ENCODE measurements at places on chromosomes 13 and 19.
A peak's percentile ranks its signal among the peaks of the same experiment; 100 is the strongest.

DNA sequence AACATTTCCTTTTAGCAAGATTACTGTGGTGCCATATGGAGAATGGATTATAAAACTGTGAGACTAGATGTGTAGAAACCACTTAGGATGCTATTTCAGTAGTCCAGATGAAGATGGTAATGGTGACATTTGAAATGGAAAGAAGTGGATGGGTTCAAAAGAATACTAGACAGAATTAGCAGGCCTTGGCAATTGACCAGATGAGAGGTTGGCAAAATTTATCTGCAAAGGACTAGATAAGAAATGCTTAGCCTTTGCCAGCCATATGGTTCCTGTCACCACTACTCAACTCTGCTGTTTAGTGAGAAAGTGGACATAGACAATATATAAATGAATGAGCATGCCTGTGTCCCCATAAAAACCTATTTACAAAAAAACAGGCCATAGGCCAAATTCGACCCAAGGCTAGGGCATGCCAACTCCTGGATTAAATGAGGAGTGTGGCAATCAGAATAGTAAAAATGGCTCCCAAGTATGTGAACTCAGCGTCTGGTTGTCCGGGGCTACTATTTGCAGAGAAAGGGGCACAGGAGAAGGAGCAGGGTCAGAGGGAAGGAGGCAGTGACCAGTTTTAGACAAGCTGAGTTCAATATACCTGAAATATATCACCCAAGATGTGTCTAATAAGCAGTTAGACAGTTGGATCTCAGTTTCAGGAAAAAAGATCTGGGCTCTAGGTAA is 98.4 kb downstream of the ENOX1 start:
- DNase-seq = no peak

GRCh38 chr13:66994517-66995202 is 235.5 kb downstream of the PCDH9 start:
- no peak for DNase-seq

- no peak for DNase-seq
Measured at GRCh38 chr13:49840675-49841074, 48.2 kb upstream of the KPNA3 start.

GRCh38 chr13:101394605-101395004 is 21.7 kb downstream of the NALCN start:
- DNase-seq = no peak

DNA sequence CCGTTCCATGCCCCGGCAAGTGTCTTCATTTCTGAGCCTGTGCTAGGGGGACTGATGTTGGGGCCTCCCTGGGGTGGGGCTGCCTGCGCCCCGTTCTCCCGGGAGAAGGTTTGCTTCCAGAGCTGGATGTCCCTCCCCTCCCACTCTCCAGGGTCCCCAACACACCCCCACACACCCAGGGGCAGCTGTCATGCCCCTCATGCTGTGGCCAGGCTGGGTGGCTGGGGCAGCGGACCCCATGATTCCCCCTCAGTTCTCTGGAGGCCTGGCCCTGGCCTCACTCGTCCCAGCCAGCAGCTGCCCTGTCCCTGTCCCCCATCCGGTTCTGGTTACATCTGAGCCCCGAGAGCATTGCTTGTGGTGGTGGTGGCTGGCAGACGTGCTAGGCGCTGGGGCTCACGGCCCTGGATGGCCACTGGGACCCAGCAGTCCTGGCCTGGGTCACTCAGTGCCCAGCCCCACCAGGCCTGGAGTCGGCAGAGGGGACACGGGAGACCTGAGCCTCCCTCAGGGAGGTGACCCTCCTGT is 184.8 kb downstream of the KDM4B start:
- DNase-seq = no peak

GRCh38 chr19:36128392-36128736 is 11.5 kb upstream of the CAPNS1 start:
- DNase-seq = no peak

GRCh38 chr13:67408798-67409197 is 178.7 kb upstream of the PCDH9 start:
- DNase-seq = no peak

DNA sequence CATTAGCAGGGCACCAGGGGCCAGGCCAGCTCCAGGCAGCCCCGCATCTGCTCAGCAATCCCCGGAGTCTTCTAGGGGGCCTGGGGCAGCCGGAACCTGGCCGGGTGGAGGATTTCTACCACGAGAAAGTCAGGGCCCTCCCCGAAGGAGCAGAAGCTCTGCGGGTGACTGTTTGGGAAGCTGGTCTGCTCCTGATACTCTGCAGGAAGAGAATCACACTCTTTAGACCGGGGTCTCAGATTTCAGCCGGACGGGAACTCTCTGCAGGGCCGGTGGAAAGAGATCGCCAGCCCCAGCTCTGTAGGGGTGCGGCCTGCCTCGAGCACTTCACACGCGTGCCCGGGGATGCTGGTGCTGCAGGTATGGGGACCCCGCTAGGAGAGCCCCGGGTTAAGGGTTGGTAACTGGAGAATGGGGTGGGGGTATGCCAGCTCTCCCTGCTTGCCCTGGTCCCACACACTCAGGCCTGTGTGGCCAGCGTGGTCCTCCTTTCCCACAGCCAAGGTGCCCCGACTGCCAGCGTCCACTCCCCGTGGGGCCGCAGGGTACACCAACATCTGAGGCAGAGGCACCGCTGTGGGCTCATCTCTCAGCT is 20.1 kb downstream of the RASA3 start:
- DNase-seq = no peak

- DNase-seq = no peak
Measured at GRCh38 chr19:42042455-42043170, 27.4 kb downstream of the GRIK5 start.

- DNase-seq = no peak
Measured at GRCh38 chr13:23626700-23627099, 56.5 kb downstream of the TNFRSF19 start.

DNA sequence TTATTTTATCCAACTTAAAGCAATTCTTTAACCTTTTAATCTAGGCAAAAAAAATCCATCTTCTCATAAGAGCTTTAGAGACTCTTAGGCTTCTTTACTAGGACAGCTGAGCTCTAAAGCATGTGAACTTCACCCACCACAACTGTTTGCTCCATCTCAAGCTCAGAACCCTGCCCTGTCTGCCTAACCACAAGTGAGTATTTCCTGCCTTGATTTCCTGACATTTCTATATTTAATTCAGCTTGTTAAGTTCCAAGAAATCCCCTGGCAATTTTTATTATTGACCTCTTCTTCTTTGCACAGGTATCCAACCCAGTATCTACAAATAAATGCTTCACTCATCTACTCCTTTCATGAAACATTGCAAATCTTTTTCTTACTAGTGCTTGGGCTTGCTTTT is 21.1 kb upstream of the CEACAM21 start:
- DNase-seq = no peak

GRCh38 chr19:48390188-48391099 is 907 bp downstream of the KDELR1 start:
- DNase-seq = peak; percentile 78

- no peak for DNase-seq
Measured at GRCh38 chr19:50570997-50571396, 2.8 kb upstream of the LRRC4B start.

DNA sequence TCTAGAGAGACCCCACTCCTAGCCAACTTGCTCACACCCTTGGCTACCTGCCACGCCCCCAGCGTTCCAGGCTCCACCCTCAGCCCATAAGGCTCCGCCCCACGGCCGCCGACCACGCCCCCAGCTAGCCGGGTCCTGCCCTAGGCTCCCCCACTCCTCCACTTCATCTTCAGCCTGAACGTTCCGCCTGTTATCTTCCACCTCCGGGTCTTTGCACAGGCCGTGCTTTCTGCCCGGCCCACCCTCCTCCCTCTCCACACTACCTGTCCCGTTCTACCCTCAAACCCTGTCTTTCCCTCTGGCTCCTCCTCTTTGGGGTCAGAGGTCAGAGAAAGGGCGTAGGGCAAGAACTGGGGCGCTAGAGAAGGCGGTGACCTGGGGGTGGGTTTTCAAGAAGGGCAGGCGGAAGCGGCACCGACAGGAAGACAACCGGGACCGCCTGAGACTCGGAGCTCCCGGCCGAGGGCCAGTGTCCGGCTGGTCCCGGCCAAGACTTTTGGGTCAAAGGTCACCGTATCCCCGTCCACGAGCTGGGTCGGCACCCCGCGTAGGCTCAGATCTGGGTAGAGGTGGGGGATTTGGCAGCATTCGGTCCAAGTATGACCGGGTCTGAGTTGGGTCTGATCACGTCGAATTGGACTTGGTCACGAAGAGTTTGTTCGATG is 2.2 kb downstream of the PDE4C start:
- peak; percentile 89 for DNase-seq

DNA sequence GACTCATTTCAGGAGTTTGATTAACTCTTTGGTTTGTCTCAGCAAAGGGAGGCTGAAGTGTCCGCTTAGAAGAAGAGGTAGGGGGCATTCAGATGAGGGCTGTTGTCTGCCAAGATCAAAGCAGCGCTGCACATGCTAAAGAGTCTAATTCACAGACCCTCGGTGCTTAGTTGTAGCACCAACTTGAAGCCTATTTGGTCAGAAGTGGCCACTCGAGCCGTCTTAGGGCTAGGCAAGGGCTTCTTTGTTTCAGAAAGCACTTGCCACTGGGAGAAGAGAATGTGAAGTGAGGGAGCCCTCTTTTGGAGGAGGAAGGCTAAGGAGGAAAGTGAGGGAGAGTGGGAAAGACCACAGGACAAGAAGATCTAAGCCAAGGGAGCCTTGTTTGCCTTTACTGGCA is 313.4 kb upstream of the TMTC4 start:
- DNase-seq = no peak

GRCh38 chr13:109569958-109570711 is 216.2 kb downstream of the IRS2 start:
- no peak for DNase-seq

DNA sequence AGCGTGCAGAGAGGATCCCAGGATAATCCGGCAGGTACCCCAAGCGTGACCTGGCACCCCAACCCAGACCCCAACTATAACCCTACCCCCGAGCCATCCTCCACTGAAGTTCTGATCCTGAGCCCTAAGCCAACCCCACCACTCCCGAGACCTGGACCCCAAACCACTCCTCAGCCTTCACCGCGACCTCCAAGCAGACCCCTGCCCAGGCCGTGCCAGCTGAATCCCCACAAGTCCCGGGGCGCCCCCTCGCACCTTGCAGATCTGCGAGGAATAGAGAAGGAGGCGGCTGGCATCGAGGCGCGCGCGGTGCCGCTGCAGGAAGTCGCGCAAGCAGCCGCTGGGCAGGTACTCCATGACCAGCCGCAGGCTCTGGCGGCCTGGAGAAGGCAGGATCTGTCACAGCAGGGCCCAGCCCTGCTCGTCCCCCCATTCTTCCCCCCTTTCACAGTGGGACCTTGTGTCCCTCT is 10.1 kb upstream of the INSL3 start:
- no peak for DNase-seq

DNA sequence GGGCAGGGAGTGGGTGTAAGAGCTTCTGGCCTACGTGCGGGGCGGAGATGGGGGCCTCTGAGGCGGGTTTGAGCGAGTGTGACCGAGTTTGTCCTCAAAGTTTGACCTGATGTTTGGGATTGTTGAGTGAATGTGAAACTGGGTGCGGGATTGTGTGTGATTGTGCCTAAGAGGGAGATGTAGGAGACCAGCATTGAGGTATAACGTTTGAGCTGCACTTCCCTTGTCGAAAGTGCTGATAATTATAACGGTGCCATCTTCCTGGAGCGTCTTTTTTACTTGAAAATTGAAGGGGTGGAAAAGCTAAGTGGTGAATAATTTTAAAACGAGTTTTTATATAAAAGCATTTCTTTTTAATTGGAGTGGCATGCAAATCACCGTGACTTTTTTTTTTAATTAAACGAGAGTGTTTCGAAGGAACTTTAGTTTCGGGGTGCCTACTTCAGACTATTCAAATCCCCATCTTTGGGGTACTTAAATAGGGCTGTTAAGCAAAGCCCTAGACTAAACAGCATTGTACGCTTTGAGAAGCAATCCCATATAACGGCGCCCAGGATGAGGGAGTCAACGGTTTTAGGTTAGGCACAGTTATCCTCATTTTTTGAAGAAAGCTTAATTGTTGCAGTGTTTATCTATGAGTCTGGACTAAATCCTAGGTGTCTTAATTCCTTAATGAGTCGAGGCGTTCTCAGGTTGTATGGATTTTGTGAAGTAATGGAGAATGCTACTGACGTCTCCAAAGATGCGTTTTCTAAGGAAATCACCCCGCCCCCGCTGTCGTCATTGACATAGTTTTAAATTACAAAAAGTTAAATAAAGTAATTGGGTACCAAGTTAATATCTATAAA is 594 bp downstream of the ZNF146 start:
- peak; percentile 20 for DNase-seq

- no peak for DNase-seq
Measured at GRCh38 chr13:39201180-39201579, 162.9 kb downstream of the NHLRC3 start.

DNA sequence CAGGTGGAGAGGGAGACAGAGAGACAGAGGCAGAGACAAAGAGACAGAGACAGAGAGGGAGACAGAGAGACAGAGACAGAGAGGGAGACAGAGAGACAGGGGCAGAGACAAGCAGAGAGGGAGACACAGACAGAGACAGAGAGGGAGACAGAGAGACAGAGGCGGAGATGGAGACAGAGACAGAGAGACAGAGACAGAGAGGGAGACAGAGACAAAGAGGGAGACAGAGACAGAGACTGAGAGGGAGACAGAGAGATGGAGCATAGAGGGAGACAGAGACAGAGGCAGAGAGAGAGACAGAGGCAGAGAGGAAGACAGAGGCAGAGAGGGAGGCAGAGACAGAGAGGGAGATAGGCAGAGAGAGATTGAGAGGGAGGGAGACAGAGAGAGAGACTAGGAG is 29.3 kb downstream of the SBNO2 start:
- DNase-seq = no peak

GRCh38 chr13:31286930-31287329 is 87.2 kb downstream of the B3GLCT start:
- DNase-seq = no peak

DNA sequence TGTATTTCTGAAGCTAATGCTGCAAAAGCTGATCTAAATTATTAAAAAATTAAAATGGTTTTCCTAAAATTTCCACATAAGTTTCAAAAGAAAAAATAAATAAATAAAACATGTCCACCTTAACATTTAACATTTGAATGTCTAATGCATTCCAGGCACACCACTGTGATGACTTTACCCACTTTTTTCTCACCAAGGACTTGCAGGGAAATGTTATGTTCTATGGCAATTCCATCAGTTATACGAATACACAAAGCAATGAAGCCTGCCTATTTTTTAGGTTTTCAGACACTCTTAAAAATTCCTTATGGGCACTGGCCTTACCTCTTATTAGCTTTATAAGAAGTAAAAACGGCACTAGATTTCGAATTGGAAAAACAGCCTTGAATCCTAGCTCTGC is 10.2 kb downstream of the TSC22D1 start:
- DNase-seq = no peak

GRCh38 chr13:70432276-70432805 is 324.1 kb upstream of the KLHL1 start:
- no peak for DNase-seq

GRCh38 chr13:25237083-25237482 is 50.2 kb downstream of the MTMR6 start:
- peak; percentile 8 for DNase-seq

GRCh38 chr13:62292714-62293480 is 877.2 kb upstream of the PCDH20 start:
- no peak for DNase-seq

GRCh38 chr13:52009946-52010345 is 1.3 kb downstream of the ATP7B start:
- DNase-seq = no peak

All from NAMALWA (cell line).